SK-N-DZ (cell line): ENCODE measurements at places on chromosomes 6 and 20.

DNA sequence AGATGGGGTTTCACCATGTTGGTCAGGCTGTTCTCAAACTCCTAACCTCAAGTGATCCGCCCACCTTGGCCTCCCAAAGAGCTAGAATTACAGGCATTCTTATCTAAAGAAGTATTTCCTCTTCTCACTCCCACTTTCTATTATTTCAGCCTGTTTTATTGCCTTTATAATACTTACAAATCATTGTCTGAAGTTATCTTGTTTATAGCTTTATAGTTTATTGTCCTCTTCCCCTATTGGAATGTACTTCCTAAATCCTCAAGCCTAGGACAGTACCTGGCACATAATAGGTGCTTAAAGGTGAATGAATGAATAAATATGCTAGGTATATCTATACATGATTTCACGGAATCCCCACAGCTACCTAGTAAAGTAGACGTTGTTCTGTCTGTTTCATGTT, 37.8 kb upstream of the RNF182 start:
- no peak for DNase-seq

DNA sequence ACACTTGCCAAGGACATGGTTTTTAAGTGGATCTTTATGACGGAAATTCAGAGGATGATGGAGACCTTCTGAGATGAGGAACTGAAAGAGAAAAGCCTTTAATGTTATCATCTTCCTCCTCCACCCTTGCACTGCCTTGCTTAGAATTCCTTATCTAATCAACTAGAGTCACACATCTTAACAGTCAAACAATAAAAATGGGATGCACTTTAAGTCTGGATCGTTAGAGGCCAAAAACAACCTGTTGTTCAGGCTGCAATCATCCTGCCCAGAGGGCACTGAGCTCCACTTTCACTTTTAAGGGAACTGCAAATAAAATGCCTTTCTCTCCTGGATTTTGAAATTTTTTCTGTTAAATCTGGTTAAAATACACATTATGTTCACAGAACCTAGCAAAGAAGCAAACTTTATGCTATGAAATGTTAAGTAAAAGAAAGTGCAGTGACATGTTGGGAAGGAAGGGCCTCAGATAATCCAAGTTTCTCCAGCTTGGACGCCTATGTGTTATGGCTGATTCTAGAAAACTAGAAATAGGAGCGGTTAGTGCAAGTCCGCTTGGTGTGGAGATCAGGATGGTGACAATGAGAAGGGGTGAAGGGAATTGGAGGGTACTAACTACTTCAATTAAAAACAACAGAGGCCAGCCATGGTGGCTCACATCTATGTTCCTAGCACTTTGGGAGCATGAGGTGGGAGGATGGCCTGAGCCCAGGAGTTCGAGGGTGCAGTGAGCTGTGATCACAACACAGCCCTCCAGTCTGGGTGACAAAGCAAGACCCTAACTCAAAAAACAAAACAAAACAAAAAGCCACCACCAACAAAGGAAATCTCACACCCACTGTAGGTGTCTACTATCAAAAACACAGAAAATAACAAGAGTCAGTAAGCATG, 66.4 kb upstream of the KIF13A start:
- no peak for DNase-seq

- DNase-seq: no peak
These were observed 40.4 kb upstream of the TBC1D7 start for GRCh38 chr6:13368731-13369115.

GRCh38 chr20:34768096-34768495, 57.4 kb downstream of the NCOA6 start:
- DNase-seq: no peak

DNA sequence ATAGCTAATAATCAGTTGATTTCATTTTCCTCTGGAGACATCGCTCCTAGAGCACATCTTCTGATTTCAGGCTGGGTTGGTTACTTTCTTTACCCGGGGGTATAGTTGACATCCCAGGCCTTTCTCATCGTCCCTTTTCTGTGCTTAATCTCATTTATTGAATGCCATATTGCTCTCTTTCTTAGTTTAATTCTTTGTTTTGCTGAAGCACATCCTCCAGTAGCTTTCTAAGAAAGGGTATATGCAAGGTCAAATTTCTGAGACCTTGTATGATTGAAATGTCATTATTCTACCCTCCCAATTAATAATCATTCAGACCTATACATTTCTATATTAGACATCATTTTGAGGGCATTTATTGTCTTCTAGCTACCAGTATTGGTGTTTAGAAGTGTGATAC, 2.6 kb upstream of the C20orf141 start:
- DNase-seq: no peak
